ENCODE measurements at places on chromosomes 4 and X. TPM values are rescaled to one million over a fixed set of nuclear protein-coding genes. Genes with fewer than 3 reads are reported as not detected.

DNA sequence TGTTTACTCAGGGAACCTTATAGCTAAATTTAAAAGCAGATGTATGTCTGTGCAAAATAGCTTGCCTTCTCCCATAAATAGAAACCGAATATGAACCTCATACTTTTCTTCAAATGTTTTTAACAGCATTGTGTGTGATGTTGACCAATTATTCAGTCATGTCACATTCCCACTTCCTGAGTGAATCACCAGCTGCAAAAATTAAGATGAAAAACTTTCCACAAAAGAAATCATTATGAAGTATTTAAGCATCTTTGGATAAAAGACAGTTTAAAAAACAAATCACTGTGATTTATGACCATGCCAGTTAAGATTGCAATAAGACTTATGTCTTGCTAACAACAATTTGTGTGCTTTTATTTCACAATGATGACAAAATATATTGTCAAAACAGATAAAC is 220.1 kb downstream of the PDGFC start:
- no peak overlapping the region for H3K27ac ChIP-seq
- H3K36me3 ChIP-seq: no peaks in the 10 kb centered on the region
- H3K4me1 ChIP-seq: no peaks in the 10 kb centered on the region
- no peaks in the 10 kb centered on the region for H3K27me3 ChIP-seq

DNA sequence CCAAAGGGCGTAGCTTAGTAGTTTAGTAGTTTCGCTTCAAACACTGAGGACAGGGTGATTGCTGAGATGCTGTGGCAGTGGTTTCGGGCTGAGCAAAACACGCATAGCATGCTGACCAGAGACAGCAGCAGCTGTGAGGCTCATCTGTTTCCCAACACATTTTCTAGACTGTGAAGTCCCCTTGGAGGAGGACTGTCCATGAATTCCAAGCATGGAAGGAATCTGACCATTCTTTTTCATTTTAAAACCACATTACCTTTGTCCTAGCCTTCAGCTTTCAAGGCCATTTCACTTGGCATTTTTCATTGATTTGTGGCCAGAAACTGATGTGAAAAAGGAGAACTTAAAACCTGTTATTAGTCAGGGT is 240.9 kb downstream of the PALLD start:
- DNase-seq: no peak
- peaks cover 3% of the 10 kb centered on the region for H3K4me1 ChIP-seq
- no peaks in the 10 kb centered on the region for H3K27me3 ChIP-seq
- H3K36me3 ChIP-seq: no peaks in the 10 kb centered on the region
- H3K4me3 ChIP-seq: no peak overlapping the region
- no peak overlapping the region for H3K27ac ChIP-seq

DNA sequence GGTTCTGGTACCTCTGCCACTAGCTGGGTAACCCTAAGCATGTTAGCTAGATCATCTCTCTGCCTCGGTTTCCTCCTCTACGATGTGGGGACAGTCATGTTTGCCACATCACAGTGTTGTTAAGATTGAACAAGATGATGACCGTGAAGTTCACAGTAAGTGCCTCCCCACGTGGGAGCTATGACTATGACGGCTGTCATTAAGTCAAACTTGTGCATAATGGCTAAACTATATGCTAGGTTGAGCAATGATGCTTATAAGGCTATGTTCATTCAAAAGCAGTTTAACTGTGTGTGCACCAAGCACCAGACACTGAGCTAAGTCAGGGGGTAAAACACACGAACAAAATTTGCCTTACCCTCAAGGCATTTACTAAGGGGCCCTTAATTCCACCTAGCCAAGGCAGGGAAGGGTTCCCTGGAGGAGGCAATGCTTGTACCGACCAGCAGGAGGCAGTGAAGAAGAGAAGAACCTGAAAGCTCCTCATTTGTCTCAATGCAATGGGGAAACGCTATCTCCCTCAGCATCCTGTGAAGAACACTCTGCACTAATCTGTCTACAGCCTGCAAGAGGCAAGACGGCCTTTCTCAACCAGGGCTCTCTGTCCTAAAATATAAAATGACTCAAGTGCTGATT is 52.9 kb downstream of the MAP7D2 start:
- H3K4me1 ChIP-seq: no peaks in the 10 kb centered on the region
- DNase-seq: no peak
- H3K27me3 ChIP-seq: no peaks in the 10 kb centered on the region
- no peaks in the 10 kb centered on the region for H3K36me3 ChIP-seq
- no peak overlapping the region for H3K4me3 ChIP-seq

DNA sequence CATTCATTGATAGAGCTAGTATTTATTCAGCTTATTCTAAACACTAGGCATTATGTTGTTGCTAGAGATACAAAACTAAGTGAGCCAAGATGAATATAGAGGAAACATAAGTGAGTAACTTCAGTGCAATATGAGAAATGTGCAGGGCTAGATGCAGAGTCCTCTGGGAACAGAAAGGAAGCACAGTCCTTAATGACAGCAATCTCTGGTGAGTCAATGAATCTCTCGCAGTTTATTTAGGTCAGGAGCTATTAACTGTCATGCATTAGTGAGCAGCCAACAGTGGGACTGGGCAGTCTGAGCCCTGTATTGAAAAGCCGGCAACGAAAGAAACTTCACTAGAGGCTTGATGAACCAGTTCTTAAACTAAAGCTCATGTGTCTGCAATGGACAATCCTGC is 598.1 kb upstream of the MAGEB2 start:
- H3K4me3 ChIP-seq: no peak overlapping the region
- no peak for DNase-seq
- no peak overlapping the region for H3K27ac ChIP-seq
- H3K27me3 ChIP-seq: no peaks in the 10 kb centered on the region

- H3K27me3 ChIP-seq: no peaks in the 10 kb centered on the region
- no peak overlapping the region for H3K4me3 ChIP-seq
- DNase-seq: no peak
- no peak overlapping the region for H3K27ac ChIP-seq
- H3K36me3 ChIP-seq: no peaks in the 10 kb centered on the region
These were observed 186.6 kb downstream of the CPEB2 start for GRCh38 chr4:15188605-15189539.

- H3K27ac ChIP-seq: no peak overlapping the region
- no peak for DNase-seq
- H3K4me3 ChIP-seq: no peak overlapping the region
- no peaks in the 10 kb centered on the region for H3K27me3 ChIP-seq
- no peaks in the 10 kb centered on the region for H3K36me3 ChIP-seq
These were observed 37.2 kb upstream of the BDH2 start for GRCh38 chr4:103136671-103137445.

ZAR1 gene
- 0.31 TPM for polyA plus RNA-seq

CLCN4 gene
- polyA plus RNA-seq: 0.92 TPM

CTSO gene
- polyA plus RNA-seq: 20.6 TPM
